ENCODE measurements at places on chromosomes 2 and 18. TPM values are rescaled to one million over a fixed set of nuclear protein-coding genes. Genes with fewer than 3 reads are reported as not detected.

DNA sequence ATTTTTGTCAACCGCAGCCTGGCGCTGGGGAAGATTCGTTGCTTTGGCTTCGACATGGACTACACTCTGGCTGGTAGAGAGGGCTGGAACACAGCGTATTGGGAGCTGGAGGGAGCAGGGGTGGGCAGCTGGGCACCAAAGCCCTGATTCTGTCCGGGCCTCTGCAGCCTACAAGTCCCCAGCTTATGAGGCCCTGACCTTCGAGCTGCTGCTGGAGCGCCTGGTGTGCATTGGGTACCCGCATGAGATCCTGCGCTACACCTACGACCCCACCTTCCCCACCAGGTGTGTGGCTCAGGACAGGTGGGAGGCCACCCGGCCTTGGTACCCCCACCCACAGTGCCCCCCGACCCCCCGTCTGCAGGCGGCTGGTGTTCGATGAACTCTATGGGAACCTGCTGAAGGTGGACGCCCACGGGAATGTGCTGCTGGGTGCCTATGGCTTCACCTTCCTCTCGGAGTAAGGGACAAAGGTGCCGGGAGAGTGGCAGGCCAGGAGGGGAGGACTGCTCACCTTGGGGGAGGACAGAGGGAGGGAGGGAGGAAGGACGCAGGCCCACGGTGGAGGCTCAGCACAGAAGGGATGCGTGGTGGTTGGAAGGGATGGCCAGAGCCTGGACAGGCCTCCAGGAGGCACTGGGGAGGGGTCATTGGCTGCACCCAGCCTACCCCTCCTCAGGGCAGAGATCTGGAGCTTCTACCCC, 1.2 kb downstream of the NT5DC4 start:
- no peak for DNase-seq

DNA sequence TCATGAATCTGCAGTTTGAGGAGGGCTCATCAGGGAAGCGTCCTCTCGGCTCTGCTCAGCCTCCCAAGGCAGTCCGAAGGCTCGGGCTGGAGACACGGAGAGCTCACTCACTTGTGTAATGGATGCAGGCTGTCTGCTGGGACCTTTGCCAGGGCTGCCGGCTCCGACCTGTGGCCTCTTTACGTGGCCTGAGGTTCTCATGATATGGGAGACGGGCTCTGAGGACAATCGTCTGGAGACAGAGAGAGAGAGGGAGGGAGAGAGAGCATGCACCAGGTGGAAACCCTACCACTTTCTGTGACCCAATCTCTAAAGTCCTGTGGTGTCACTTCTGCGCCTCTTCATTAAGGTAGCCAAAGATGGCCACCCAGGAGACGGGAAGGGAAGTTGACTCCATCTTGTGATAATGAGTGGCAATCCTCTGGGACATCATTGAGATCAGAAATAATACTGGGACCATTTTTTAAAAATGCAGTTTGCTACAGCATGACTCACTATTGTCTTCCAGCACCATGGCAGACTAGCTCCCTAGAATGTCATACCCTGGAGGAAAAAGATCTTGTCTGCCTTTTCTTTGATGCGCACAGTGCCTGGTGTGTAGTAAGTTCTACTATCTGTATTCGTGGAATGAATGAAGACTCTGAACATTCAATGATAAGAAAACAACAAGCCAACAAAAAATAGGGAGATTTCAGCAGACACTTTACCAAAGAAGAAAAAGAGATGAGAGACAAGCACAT, 60.2 kb downstream of the CD8B2 start:
- no peak for DNase-seq

DNA sequence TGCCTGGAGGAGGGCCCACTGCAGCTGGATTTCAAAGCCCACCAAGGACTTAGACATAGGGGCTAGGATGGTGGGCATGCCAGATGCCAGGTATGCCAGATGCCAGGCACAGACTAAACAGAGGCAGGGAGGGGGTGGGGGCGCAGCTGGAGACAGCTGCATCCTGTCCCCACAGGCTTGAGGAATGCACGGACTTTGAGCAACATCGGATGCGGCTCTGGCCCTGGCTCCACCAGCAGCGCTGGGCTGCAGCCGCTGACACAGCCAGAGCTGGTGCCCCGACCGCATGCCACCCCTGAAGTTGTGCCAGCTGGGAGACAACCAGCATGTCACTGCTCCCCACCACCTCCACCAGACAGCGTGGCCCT, 39.5 kb downstream of the AQP12A start:
- DNase-seq = no peak

DNA sequence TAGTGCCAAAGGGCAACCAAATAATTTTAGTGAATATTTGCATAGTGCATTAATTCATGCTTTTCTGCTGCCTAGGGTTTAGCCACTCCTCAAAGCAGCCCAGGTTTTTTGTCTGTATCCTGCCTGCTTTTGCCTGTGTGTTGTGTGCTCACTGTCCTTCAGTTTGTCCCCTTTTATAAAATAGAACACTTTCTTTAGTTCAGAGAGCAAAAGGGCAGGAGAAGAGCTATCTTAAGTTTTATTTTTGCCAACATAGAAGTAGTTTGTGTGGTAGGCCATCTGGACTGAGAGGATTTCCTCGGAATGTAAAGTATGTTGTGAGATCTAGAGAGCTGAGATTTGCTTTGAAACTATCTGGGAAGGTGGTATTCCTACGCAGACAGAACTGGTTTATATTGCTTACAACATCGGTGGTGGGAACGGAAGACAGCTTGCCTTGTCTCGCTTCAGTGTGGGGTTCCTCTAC, 64.9 kb downstream of the EML4 start:
- DNase-seq = peak; percentile 56

DNA sequence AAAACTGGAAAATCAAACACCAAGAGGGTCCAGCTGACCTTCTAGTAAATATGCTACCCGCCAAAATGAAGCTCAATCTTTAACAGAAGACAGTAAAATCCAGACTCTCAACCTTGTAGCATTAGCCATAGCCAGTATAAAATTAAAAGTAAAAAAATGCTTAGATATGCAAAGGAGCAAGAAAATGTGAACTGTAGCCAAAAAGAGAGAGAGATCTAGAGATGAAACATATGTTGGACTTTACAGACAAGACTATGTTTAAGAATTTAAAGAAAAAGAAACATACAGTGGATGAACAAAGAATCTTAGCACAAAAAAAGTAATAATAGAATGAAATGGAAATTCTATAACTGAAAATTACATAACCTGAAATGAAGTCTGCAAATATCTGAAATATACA, 344.5 kb downstream of the LRATD1 start:
- DNase-seq = no peak

GRCh38 chr2:229407170-229407569, 136.1 kb upstream of the PID1 start:
- DNase-seq = peak; percentile 99

C2orf80 gene
- not detected for total RNA-seq

RGPD8 gene
- 9.5 TPM for total RNA-seq

INPP5D gene
- total RNA-seq = 0.51 TPM
